ENCODE measurements at places on chromosomes 16 and 17. TPM values are rescaled to one million over a fixed set of nuclear protein-coding genes. Genes with fewer than 3 reads are reported as not detected.

DNA sequence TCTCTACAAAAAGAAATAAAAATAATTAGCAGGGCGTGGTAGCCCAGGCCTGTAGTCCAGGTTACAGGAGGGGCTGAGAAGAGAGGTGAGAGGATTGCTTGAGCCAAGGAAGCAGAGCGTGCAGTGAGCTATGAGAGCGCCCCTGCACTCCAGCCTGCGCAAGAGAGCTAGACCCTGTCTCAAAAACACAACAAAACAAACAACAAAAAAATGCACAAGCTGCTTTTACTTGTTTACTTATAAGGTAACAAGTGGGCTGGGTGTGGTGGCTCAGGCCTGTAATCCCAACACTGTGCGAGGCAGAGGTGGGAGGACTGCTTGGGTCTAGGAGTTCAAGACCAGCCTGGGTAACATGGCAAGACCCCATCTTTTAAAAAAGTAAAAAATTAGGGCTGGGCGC lies 1.7 kb downstream of the CYTH1 start:
- H3K27ac ChIP-seq, result peak overlapping the region; percentile 94
- H3K4me1 ChIP-seq, result no peaks in the 10 kb centered on the region
- no peak overlapping the region for H3K4me3 ChIP-seq
- peak; percentile 54 for DNase-seq
- H3K27me3 ChIP-seq, result no peaks in the 10 kb centered on the region

- H3K27ac ChIP-seq, result no peak overlapping the region
- no peak for DNase-seq
- H3K27me3 ChIP-seq, result no peaks in the 10 kb centered on the region
- no peaks in the 10 kb centered on the region for H3K36me3 ChIP-seq
These were observed 143.1 kb downstream of the GSG1L start for GRCh38 chr16:27920391-27920891.

Gene COX4I1
- 868 TPM for total RNA-seq

Gene PRCD
- total RNA-seq, result 1.4 TPM

GRCh38 chr17:30230596-30231125 lies 4.8 kb downstream of the SLC6A4 start:
- peaks cover 31% of the 10 kb centered on the region for H3K27me3 ChIP-seq
- no peak for DNase-seq
- H3K27ac ChIP-seq, result no peak overlapping the region
- no peaks in the 10 kb centered on the region for H3K36me3 ChIP-seq

GRCh38 chr16:89453501-89454321 lies 36.6 kb downstream of the ANKRD11 start:
- no peaks in the 10 kb centered on the region for H3K27me3 ChIP-seq
- peaks cover 66% of the 10 kb centered on the region for H3K4me1 ChIP-seq
- H3K36me3 ChIP-seq, result no peaks in the 10 kb centered on the region
- DNase-seq, result no peak
- no peak overlapping the region for H3K4me3 ChIP-seq
- no peak overlapping the region for H3K27ac ChIP-seq

- H3K36me3 ChIP-seq, result no peaks in the 10 kb centered on the region
- no peaks in the 10 kb centered on the region for H3K27me3 ChIP-seq
- no peak overlapping the region for H3K27ac ChIP-seq
- no peaks in the 10 kb centered on the region for H3K4me1 ChIP-seq
These were observed 14.4 kb downstream of the HID1 start for GRCh38 chr17:74957935-74958740.

GRCh38 chr16:23257682-23258081 lies 44.4 kb upstream of the SCNN1B start:
- no peak overlapping the region for H3K27ac ChIP-seq
- DNase-seq, result no peak
- no peaks in the 10 kb centered on the region for H3K36me3 ChIP-seq

Gene ZSCAN10
- not detected for total RNA-seq

GRCh38 chr17:48603959-48604769 lies 622 bp downstream of the HOXB6 start:
- no peak overlapping the region for H3K27ac ChIP-seq
- DNase-seq, result no peak
- peaks cover 15% of the 10 kb centered on the region for H3K36me3 ChIP-seq
- peaks cover 47% of the 10 kb centered on the region for H3K4me1 ChIP-seq

GRCh38 chr16:30535106-30535776 lies 583 bp upstream of the ZNF747 start:
- peak overlapping the region; percentile 92 for H3K27ac ChIP-seq
- peak overlapping the region; percentile 69 for H3K4me3 ChIP-seq
- no peaks in the 10 kb centered on the region for H3K36me3 ChIP-seq

DNA sequence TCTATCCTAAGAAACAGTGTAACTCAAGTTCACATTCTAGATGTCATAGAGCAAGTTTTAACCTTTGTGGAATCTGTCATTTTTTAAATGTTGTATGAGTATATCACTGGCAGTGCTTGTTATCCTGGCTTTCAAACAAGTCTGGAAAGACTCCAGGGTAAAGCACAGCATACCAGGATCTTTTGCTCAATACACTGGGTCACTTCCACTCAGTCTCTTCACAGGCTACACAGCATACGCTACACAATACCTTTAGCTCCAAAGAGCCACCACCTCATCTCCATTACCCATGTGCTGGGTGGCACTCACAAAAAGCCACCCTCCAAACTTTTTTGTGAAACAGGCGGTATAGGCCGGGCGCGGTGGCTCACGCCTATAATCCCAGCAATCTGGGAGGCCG lies 69.5 kb downstream of the PARN start:
- H3K4me1 ChIP-seq, result no peaks in the 10 kb centered on the region
- no peak overlapping the region for H3K4me3 ChIP-seq
- no peak overlapping the region for H3K27ac ChIP-seq
- H3K27me3 ChIP-seq, result no peaks in the 10 kb centered on the region
- no peak for DNase-seq
- no peaks in the 10 kb centered on the region for H3K36me3 ChIP-seq

GRCh38 chr17:73272906-73273218 lies 11.2 kb upstream of the CPSF4L start:
- H3K36me3 ChIP-seq, result no peaks in the 10 kb centered on the region
- H3K27ac ChIP-seq, result no peak overlapping the region
- H3K4me1 ChIP-seq, result no peaks in the 10 kb centered on the region
- no peak for DNase-seq
- no peak overlapping the region for H3K4me3 ChIP-seq

- no peak overlapping the region for H3K27ac ChIP-seq
- H3K4me3 ChIP-seq, result no peak overlapping the region
- peaks cover 34% of the 10 kb centered on the region for H3K36me3 ChIP-seq
- H3K4me1 ChIP-seq, result peaks cover 10% of the 10 kb centered on the region
- H3K27me3 ChIP-seq, result no peaks in the 10 kb centered on the region
These were observed 7.8 kb downstream of the XYLT2 start for GRCh38 chr17:50353600-50354195.

GRCh38 chr17:16971458-16972338 lies at the start of gene TNFRSF13B:
TNFRSF13B (minus strand) TSS chr17:16972118; CDS start chr17:16972075, 43 bp downstream.
- H3K4me3 ChIP-seq, result no peak within 1 kb of the TSS
- DNase-seq, result peak; percentile 50
- H3K4me1 ChIP-seq, result no peaks in the 10 kb centered on the region
- H3K27me3 ChIP-seq, result no peaks in the 10 kb centered on the region
- no peak within 1 kb of the TSS for H3K27ac ChIP-seq
- no peaks in the 10 kb centered on the region for H3K36me3 ChIP-seq

- H3K36me3 ChIP-seq, result no peaks in the 10 kb centered on the region
- peak within 1 kb of the TSS; percentile 45 for H3K27ac ChIP-seq
- peak; percentile 80 for DNase-seq
- peak within 1 kb of the TSS; percentile 26 for H3K4me3 ChIP-seq
These were observed at the start of gene FOXC2 for GRCh38 chr16:86566601-86566965. FOXC2 (plus strand) TSS chr16:86566829; CDS start chr16:86567336, 507 bp downstream.

DNA sequence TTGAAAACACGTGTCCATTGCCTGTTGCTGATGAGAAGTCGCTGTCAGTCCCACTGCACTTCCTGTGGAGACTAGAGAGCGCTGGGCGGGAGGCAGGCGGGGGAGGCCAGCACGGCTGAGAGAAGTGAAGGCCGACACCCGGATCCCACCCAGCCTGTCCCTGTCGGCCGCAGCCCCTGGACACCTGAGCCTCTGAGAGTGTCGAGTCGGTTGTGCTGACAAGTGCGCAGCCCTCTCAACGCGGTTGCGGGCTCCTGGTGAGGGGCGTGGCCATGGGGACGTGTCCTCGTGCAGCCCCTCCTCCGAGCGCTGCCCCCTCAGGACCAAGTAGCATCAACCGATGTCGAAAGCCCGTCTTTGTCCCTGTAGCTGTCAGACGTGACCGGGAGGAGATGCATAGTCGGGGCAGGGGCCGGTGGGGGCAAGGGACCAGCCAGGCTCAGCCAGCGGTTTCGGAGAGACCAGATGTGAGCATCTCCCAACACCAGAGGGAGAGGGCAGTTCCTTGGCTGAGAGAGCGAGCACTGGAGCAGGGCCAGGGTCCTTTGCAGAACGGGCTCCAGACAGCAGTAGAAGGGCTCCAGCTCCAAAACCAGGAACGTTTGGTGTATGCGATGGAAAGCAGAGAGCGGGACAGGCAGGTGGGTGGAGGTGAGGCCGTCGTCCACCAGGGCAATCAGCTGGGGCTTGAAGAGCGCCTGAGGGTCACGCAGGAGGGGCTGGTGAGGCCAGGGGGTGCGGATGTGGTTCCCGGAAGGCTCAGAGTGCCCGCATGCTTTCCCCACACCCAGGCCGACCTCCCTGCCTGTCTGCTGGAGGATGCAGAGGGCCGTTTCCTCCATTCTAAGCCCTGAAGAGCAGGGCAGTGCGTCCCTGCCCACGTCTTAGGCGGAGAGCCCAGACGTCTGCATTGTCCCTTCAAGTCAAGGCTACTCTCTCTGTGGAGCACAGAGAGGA lies 43.3 kb upstream of the CHMP6 start:
- peak overlapping the region; percentile 67 for H3K27ac ChIP-seq
- peaks cover 32% of the 10 kb centered on the region for H3K4me1 ChIP-seq
- H3K36me3 ChIP-seq, result peaks cover 10% of the 10 kb centered on the region
- H3K4me3 ChIP-seq, result peak overlapping the region; percentile 4

Gene BAHCC1
- total RNA-seq, result 6.4 TPM

- no peaks in the 10 kb centered on the region for H3K4me1 ChIP-seq
- peak overlapping the region; percentile 92 for H3K27ac ChIP-seq
- peak; percentile 56 for DNase-seq
- no peak overlapping the region for H3K4me3 ChIP-seq
These were observed 185.9 kb downstream of the SEC14L1 start for GRCh38 chr17:77326636-77327035.

Gene DBNDD1
- total RNA-seq, result 2.0 TPM

GRCh38 chr17:43013296-43013695 lies 6.7 kb downstream of the IFI35 start:
- no peak overlapping the region for H3K4me3 ChIP-seq
- no peaks in the 10 kb centered on the region for H3K27me3 ChIP-seq
- peaks cover 10% of the 10 kb centered on the region for H3K36me3 ChIP-seq
- H3K4me1 ChIP-seq, result peaks cover 22% of the 10 kb centered on the region

DNA sequence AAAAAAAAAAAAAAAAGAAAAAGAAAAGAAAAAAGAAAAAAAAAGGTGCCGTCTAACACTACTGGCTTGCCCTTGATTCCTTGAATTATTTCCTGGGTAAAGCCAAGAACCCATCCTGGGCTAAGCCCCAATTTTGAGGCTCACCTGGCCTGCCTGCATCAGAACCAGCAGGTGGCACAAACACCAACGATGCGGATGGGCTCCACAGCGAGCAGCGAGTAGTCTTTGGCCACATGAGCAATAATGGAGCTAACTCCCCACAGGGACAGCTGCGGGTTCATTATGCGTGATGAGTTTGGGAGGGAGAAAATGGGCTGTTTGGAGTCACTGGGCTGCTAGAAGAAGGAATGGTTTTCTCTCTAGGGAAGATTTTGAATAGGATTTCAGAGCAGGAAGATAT lies 91.1 kb downstream of the ASIC2 start:
- H3K4me1 ChIP-seq, result no peaks in the 10 kb centered on the region
- no peaks in the 10 kb centered on the region for H3K27me3 ChIP-seq
- DNase-seq, result no peak
- H3K36me3 ChIP-seq, result no peaks in the 10 kb centered on the region

DNA sequence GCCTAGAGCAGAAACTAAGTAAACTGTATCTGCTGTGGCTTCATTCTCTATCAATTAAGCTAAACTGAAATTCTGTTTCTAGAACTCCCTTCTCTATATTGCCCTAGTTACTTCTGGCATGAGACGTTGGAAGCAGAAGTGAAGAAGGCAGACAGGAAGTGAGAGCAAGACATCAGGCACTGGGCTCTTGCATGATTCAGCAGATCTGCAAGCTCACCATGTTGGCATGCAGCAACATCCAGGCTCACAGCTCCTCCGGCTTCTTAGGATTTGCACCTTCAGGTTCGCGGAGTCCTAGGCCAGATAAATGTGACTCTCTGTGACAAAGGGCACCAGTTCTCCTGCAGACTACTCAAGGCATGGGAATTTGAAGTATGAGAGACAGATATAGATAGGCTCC lies 148.3 kb downstream of the CDH8 start:
- no peak overlapping the region for H3K4me3 ChIP-seq
- DNase-seq, result no peak
- no peaks in the 10 kb centered on the region for H3K27me3 ChIP-seq
- H3K27ac ChIP-seq, result no peak overlapping the region
- H3K36me3 ChIP-seq, result no peaks in the 10 kb centered on the region

DNA sequence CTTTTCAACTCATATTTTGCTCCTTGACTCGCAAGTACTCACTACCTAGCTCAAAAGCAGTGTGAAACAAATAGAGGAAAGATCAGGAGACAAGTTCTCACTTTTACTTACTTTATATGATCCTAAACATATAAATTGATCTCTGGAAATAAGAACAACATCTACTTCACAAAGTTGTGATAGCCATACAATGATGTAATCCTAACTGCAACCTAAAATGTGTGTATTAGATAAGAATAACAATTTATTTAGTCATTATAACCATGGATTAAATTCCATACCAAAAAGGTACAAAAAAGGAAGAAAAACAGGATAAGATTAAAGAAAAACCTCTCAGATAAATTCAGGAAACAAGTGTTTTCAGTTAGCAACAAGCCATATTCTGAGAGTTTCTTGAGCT lies 103.4 kb downstream of the CDC27 start:
- no peaks in the 10 kb centered on the region for H3K27me3 ChIP-seq
- H3K4me3 ChIP-seq, result no peak overlapping the region

DNA sequence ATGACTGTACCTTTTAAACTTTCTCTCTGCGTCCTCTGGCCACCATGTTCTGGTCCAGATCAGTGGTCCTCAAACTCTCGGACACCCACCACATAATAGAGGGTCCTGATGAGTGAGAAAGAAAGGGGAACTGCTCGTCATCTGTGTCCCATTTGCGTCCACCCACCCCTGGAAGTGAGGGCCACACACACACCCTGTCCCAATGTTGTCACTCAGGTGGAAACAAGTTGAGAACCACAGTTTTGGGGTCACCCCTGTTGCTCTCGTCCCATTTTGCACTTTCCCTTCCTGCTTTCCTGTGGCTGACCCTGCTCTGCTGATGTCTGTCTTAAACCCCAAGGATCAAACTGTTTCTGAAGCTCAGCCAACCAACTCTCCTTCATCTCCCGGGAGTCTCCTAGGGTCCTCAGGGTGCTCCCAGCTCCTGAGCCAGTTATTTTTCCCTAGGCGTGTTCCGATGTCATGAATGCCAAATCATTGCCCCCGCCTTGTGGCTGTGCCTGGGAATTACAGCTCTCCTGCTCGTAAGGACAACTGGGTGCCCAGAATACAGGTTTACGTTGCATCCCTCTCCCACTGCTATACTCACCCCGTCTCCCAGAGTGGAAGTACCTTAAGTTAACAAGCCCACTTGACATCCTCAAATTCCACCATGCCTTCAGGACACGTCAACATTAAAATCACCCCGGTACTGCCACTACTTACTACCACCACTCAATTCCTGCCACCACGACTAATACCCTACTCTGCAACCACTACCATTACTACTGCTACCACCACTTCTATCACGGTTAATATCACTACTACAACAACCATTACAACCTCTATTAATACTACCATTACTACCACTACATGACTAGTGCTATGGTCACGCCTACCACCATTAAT lies 26.0 kb upstream of the HNF1B start:
- H3K27ac ChIP-seq, result no peak overlapping the region
- H3K36me3 ChIP-seq, result no peaks in the 10 kb centered on the region
- DNase-seq, result no peak
- H3K4me3 ChIP-seq, result no peak overlapping the region
- peaks cover 5% of the 10 kb centered on the region for H3K27me3 ChIP-seq

Gene SLC12A3
- total RNA-seq, result not detected

Measured in sigmoid colon (tissue), 7 donors.